Activated naive CD8-positive, alpha-beta T cell treated with anti-CD3 and anti-CD28 coated beads for 36 hours (primary cell): ENCODE measurements at places on chromosomes 1 and 21. TPM values are rescaled to one million over a fixed set of nuclear protein-coding genes. Genes with fewer than 3 reads are reported as not detected.
A peak's percentile ranks its signal among the peaks of the same experiment; 100 is the strongest.

Gene DCAF6
- total RNA-seq: 24.3 TPM

Gene GADD45A
- 20.7 TPM for total RNA-seq

Gene RORC
- 0.06 TPM for total RNA-seq

Gene SF3B4
- total RNA-seq: 112 TPM

Gene TTC22
- 5.3 TPM for total RNA-seq

Gene NUP210L
- total RNA-seq: 0.04 TPM

Gene ACTN2
- 0.38 TPM for total RNA-seq

DNA sequence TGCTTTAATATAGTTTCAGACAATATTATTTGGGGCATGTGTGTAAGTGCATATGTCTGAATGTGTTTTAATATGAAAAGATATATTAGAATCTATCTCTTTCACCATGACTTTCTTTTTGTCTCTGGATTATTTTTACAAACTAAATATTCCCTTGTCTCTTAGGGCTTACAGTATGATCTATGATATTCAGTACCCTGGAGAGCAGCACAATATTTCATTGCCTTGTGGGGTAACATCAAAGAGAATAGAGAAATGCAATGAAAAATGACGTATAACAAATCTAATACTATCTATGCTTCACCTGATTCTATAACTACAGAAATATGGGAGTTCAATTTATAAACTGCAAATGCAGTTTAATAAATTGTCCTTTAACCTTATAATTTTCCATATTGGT lies 2084.5 kb downstream of the MRPL39 start:
- no peak overlapping the region for H3K4me3 ChIP-seq
- no peaks in the 10 kb centered on the region for H3K27me3 ChIP-seq
- DNase-seq: no peak
- no peaks in the 10 kb centered on the region for H3K4me1 ChIP-seq

DNA sequence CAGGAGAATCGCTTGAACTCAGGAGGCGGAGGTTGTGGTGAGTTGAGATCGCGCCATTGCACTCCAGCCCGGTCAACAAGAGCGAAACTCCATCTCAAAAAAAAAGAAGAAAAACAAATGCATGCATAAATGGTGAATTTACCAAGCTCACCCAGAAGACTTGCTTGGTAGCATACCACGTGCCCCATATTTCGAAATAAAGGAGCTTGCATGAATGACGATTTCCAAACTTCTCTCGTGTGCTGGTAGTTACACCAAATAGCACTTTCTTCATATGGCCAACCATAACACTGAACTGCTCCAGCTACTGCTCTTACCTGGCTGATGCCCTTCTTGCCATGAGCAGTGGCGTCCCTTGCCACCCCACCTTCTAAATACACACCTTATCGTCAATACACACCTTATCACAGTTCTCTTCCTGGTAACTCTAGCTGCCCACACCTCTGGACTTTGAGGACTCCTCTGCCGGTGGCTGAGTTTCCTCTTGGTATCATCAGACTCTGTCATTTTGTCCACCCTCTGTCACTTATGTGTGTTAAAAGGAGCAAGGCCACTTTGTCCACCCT lies 2.8 kb downstream of the DOP1B start:
- no peak overlapping the region for H3K27ac ChIP-seq
- H3K4me1 ChIP-seq: peaks cover 16% of the 10 kb centered on the region
- no peaks in the 10 kb centered on the region for H3K27me3 ChIP-seq
- H3K4me3 ChIP-seq: no peak overlapping the region
- H3K36me3 ChIP-seq: peaks cover 4% of the 10 kb centered on the region

DNA sequence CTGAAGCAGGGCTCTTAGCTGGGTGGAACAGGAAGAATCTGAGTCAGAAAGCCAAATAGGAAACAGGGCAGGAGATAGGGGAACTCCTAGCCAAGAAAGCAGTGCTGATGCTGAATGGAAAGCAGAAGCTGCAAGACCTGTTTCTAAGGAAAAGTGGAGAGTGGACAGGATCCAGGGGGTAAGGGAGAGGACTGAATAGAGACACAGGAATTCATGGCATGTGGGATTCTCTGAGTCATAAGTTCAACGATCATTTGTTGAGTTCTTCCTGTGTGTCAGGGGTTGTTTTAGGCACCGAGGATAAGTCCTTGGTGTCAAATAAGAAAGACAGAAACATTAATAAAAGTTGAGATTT lies 153.8 kb upstream of the FGGY start:
- H3K27ac ChIP-seq: no peak overlapping the region
- DNase-seq: no peak
- H3K27me3 ChIP-seq: no peaks in the 10 kb centered on the region
- peaks cover 20% of the 10 kb centered on the region for H3K4me1 ChIP-seq
- no peaks in the 10 kb centered on the region for H3K36me3 ChIP-seq

DNA sequence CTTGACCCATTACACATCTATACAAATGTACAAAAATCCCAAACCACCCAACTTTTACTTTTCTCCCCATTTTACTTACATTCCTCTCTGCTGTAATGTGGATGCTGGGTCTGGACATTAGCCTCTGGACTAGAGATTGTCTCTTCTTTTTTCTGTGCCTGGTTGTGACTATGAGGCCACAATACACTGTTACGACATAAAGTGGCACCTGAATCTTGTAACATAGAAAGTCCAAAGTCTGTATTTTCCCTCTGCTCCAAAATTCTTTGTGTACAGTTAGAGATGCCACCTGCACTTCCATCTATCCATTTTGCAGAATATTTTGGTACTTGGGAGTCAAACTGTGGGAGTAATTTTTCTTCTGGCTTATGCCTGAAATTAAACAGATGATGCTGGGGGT lies 22.7 kb downstream of the C21orf91 start:
- H3K27ac ChIP-seq: peak overlapping the region; percentile 66
- peaks cover 48% of the 10 kb centered on the region for H3K36me3 ChIP-seq
- H3K4me1 ChIP-seq: peaks cover 48% of the 10 kb centered on the region
- H3K27me3 ChIP-seq: no peaks in the 10 kb centered on the region
- no peak for DNase-seq

DNA sequence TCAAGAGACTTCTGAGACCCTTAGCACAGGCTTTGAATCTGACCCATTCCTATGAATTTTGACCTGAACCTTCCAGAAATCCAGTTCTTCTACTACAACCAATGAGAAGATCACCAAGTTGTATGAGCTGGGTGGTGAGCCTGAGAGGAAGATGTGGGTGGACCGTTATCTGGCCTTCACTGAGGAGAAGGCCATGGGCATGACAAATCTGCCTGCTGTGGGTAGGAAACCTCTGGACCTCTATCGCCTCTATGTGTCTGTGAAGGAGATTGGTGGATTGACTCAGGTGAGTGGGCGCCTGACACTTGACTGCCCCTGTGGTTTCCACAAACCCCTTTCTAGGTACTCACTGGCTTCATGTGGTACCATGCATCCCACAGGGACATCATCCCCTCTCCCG lies 20.0 kb upstream of the PIGV start:
- no peak overlapping the region for H3K4me3 ChIP-seq
- H3K27me3 ChIP-seq: no peaks in the 10 kb centered on the region
- peaks cover 42% of the 10 kb centered on the region for H3K4me1 ChIP-seq
- H3K27ac ChIP-seq: peak overlapping the region; percentile 73
- peaks cover 64% of the 10 kb centered on the region for H3K36me3 ChIP-seq

- no peaks in the 10 kb centered on the region for H3K36me3 ChIP-seq
- DNase-seq: no peak
- no peak overlapping the region for H3K27ac ChIP-seq
- H3K4me1 ChIP-seq: no peaks in the 10 kb centered on the region
- H3K4me3 ChIP-seq: no peak overlapping the region
These were observed 25.2 kb downstream of the ARHGEF10L start for GRCh38 chr1:17564458-17565393.

DNA sequence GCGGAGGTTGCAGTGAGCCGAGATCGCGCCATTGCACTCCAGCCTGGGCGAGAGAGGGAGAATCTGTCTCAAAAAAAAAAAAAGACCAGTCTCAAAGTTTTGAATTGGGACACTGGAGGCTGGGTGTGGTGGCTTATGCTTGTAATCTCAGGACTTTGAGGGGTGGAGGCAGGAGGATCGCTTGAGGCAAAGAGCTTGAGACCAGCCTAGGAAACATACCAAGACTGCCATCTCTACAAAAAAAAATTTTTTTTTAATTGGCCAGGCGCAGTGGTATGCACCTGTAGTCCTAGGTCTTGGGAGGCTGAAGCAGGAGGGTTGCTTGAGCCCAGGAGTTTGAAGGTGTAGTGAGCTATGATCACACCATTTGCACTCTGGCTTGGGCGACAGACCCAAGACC lies 3.9 kb downstream of the ZBTB8B start:
- H3K27me3 ChIP-seq: peaks cover 57% of the 10 kb centered on the region
- no peak overlapping the region for H3K27ac ChIP-seq
- no peak overlapping the region for H3K4me3 ChIP-seq
- no peaks in the 10 kb centered on the region for H3K36me3 ChIP-seq

DNA sequence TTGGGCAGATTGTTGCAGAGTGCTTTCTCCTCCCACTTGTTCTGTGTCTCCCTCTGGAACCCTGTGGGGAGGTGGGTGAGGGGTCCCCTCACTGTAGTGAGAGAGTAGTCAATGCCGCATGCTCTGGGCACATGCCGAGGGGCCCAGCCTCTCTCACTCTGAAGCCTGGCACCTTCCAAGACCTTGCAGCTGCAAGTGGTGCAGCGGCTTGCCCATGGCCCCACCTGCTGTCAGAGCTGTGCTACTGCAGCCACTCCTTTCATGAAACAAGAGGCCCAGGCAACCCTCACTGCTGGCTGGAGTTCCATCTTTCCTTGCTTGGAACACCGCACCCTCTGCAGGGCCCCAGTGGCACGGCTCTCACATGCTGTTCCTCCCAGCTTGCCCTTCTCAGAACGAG lies 58.4 kb upstream of the COL6A1 start:
- no peaks in the 10 kb centered on the region for H3K27me3 ChIP-seq
- no peak overlapping the region for H3K27ac ChIP-seq
- DNase-seq: peak; percentile 55
- H3K4me1 ChIP-seq: peaks cover 6% of the 10 kb centered on the region

- peaks cover 9% of the 10 kb centered on the region for H3K36me3 ChIP-seq
- no peaks in the 10 kb centered on the region for H3K27me3 ChIP-seq
- H3K4me1 ChIP-seq: peaks cover 26% of the 10 kb centered on the region
- H3K4me3 ChIP-seq: no peak overlapping the region
These were observed 10.1 kb downstream of the DNAJC11 start for GRCh38 chr1:6691507-6691906.

GRCh38 chr1:39333296-39333695 lies 128.8 kb downstream of the MACF1 start:
- H3K4me1 ChIP-seq: no peaks in the 10 kb centered on the region
- peak overlapping the region; percentile 26 for H3K27ac ChIP-seq
- H3K4me3 ChIP-seq: no peak overlapping the region

DNA sequence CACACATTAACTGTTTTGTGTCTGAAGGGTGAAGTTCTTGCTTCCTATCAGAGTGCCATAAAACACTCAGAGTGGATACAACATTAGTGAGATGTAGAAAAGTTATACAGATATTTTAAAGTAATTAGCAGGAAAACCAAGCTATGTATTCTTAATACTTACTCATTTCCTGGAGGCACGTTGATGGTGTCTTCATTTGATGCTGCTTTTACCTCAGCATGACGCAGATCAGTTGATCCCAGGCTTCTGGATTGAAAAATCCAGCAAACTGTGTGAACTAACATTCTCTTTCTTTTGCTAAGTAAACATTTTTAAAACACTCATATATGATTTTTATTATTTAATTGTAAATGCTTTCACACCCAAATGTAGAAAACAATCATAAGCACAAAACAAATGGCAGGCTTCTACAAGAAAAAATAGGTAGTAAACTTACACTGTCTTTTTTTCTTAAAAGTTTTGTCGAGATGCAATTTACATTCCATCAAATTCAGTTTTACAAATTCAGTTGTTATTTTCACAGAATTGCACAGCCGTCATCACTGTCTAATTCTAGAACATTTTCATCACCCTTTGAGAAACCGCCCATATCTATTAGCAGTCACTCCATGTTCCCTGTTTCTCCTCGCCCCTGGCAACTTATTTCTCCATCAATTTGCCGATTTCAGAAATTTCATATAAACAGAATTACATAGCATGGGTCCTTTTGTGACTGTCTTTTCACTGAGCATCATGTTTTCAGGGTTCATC lies 198.9 kb downstream of the LRRC7 start:
- no peaks in the 10 kb centered on the region for H3K4me1 ChIP-seq
- DNase-seq: no peak
- H3K36me3 ChIP-seq: no peaks in the 10 kb centered on the region
